ENCODE measurements at places on chromosomes 2 and 18.

DNA sequence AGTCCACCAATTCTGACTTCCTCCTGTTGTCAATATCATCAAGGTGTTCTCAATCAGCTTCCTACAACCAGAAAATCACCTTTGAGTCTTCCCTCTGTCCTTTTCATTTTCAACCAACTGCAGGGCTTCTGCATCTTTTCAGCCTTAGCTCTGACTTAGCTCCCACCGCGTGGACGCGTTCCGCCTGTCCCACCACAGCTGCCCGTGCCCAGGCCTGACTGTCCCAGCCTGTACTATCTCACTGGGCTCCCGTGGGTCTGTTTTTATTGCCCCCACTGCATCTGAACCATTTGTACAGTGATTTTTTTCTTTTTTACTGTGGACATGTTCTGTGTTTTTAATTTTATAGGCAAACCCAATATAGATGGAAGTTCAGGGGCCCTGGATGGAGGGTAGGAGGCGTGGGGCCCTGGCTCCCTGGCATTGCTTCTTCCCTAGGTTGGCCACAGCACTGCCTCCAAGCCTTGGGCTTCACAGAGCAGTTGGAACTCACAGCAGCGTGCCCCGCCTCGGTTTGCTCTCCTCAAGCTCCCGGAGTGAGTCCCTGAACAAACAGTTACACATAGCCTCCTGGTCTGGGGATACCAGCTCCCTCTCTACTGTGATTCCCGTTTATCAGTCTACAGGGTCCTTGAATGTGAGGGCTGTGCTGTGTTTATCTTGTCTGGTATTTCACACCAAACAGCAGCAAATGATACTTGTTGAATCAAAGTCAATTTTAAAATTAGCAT is 280.6 kb upstream of the PXDN start:
- no peak for DNase-seq

GRCh38 chr18:79275992-79276391 is 119.7 kb upstream of the NFATC1 start:
- DNase-seq, result no peak

DNA sequence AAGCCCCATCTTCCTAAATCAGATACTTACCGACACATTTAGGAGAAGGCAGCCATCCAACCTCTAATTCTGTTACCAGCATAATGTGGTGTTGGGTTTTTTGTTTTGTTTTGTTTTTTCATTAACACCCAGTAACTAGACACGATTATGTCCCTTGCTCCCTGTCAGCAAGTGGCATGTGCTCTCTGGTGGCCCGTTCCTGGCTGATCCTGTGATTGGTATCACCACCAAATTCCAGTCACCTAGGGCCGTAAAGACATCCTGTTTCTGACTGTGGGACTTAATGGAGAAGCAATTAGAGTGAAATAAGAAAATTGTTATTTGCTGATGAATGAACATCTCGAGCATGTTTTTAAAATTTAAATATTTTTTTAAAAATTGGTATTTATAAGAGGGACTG is 5.9 kb upstream of the DLX1 start:
- no peak for DNase-seq

GRCh38 chr2:178286636-178287035 is 92.3 kb downstream of the OSBPL6 start:
- no peak for DNase-seq

DNA sequence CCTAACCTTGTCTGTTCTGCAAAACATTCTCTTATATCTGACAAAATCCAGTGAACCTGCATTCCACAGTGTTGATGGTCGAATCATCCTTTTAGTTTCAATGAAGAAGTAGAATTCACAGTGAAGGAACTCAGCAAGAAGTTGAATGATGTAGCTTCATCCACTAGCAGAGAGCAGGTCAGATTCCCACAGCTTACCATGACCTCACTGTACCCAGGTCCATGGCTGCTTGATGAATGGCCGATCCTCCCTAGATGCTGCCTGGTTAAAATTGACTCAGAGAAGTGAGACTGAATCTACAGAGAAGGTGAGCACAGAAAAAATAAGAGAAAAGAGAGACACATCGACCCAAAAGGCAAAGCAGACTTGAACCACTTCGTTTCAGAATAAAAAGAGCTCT is 906.0 kb upstream of the CHAC2 start:
- DNase-seq, result no peak

DNA sequence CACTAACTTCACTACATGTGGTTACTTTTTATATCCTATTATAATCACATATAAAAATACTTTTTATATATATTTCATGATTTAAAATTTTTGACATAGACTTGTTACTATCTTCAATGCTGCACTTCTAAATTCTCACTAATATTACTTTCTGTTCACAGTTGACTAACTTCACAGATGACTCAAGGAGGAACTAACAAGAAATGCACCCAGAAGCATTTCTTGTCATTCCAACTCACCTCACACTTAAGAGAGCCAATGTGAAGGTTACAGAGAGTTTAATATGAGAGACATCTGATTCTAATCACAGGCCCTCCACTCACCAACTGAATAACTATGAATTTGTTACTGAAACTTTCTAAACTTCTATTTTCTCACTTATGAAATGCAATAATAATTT is 399.8 kb upstream of the SLC8A1 start:
- no peak for DNase-seq

DNA sequence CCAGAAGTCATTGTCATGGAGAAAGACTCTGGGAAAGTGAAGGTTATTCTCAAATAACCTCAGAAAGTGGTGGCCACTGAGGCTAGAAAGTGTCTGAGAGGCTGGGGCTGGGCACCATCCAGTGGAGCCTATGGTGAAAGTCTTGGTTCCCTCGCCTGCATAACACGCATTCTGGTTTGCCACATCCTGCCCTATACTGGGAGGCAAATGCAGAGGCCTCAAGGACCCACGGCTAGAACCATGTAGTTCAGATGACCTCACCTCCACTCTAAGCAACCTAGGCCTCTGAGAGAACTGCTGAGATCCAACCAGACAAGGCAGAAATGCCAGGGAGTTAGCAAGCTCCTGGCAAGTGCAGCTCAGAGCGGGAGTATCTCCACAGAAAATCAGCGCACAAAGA is 5.1 kb downstream of the ITGB6 start:
- no peak for DNase-seq

- DNase-seq, result no peak
Measured at GRCh38 chr18:31563778-31564177, 27.9 kb upstream of the TTR start.

GRCh38 chr2:227720680-227721079 is 2.9 kb upstream of the SLC19A3 start:
- DNase-seq, result no peak

GRCh38 chr2:192000196-192000980 is 153.5 kb upstream of the CAVIN2 start:
- peak; percentile 91 for DNase-seq

- DNase-seq, result no peak
Measured at GRCh38 chr2:225842939-225843338, 443.4 kb downstream of the NYAP2 start.

- no peak for DNase-seq
Measured at GRCh38 chr18:36386150-36386920, 88.8 kb downstream of the FHOD3 start.

GRCh38 chr2:66439812-66440542 is 5.1 kb downstream of the MEIS1 start:
- DNase-seq, result no peak

DNA sequence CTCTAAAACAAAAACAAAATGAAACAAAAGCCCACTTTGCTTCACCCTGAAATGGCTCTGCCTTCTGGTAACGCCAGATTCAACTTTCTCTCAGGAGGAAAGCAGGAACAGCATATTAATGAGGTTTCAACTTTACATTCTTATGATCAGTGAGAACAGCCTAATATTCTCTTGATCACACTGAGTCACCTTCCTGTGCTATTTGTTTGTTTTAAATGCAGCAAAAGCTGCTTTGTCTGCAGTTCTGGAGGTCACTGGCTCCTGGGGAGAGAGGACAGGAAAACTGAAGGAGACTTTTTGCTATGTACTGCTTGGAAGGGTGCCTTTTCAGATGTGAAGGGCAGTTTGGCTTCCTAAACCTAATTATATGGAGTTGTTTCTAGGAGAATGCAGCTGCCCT is 48.1 kb downstream of the MAIP1 start:
- no peak for DNase-seq

DNA sequence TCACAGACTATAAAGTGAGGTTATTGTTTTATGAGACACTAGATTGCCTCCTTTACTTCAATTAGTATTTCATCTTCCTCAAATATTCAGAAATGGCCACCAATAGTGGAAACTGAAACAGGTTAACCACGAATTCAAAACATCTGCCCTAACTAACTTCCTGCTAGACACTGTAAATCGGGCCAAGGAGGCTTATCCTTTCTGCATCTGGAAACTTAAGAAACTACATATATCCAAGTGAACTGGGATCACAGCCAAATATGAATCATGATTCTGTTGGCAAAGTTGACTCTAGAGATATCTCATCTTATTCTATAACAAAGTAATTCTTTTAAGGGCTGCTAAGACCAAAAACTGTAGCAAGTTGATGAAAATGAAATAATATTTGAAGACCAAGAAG is 136.6 kb upstream of the ZC3H15 start:
- DNase-seq, result no peak

GRCh38 chr2:216756435-216756834 is 61.1 kb upstream of the IGFBP5 start:
- no peak for DNase-seq

DNA sequence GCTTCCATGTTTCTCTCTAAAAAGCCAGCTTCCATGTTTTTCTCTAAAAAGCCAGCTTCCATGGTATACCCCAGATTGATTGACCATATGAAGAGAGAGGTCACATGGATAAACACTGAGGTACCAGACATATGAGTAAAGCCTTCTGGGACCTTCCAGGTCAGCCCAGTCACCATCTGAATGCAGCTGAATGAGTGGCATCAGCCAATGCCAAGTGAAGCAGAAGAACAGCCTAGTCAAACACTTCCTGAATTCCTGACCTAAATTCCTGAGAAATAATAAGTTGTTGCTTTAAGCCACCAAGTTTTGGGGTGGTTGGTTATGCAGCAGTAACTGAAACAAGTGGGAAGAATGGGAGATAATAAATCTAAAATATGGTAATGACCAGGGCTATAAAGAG is 5.7 kb upstream of the ALS2 start:
- no peak for DNase-seq

DNA sequence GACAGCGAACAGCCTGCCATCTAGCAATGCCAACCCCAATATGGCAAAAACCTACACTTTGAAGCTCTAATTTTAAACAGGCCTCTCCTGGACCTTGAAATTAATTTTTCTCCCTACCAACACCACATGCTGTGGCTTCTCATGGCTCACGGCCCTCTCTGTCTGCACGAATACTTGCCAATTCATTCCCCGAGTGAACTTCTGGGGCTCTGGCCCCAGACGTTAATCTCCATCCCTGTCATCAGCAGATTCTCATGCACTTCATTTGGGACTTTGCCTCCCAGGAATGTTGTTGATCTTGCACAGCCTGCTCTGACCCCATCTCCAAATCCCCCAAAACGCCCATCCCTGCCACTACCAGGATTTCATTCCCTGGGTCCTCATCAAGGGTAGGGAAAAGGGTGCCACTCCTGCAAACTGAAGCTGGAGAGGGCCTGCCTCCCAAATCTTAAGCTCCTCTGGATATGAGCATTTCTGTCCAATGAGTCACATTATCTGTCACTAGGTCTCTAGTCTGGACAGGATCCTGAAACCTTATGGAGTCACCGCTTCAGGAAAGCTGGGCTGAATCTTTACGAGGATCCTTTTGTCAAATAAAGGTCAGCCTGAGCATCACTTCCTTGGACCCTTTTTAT is 10.4 kb downstream of the FIGLA start:
- no peak for DNase-seq

Measured in NCI-H524 treated with DMSO at 0.1 percent for 48 hours (cell line).